Activated T-helper 17 cell treated with anti-CD3 and anti-CD28 coated beads, Interleukin-2, amount 50 U/mL, for 72 hours (primary cell): ENCODE measurements at places on chromosomes 3 and 15. TPM values are rescaled to one million over a fixed set of nuclear protein-coding genes. Genes with fewer than 3 reads are reported as not detected.

The UTS2B gene
- total RNA-seq: not detected

The C3orf49 gene
- not detected for total RNA-seq

The LSAMP gene
- total RNA-seq: not detected

The TMEM39A gene
- total RNA-seq: 41.8 TPM

The CPNE9 gene
- total RNA-seq: 0.54 TPM

The RAB6B gene
- 0.19 TPM for total RNA-seq

The TM4SF1 gene
- not detected for total RNA-seq

The ALPK3 gene
- 0.29 TPM for total RNA-seq

The CDV3 gene
- total RNA-seq: 245 TPM

DNA sequence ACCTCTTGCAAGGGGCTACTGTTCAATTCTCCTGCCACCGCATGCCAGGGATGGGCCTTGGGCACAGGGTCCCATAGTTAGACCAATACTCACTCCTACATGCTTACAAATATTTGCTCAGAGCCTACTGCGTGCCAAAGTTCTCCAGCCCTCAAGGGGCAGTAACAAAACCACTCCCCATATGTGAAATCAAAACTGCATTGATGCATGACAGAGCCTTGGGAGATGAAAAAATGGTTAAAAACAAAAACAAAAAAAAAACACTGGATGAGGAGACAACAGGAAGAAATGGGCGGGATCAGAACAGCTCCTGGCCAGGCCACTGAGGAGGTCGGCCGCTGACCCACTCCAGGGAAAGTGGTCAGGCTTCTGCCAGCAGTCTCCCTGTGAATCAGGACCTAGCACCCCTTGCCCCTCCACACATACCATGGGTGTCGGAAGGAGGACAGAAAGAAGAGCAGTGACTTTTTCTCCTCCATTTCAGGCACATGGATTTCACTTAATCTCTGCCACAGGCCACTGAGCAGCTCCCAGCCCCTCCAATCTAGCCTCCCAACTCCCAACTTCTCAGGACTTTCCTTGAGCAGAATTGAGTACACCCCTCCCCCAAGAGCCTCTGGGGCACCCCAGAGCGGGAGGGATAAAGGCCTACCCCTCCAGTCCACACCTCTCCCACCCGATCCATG, 2.8 kb downstream of the PLXNB1 start:
- no peak for ATAC-seq

- no peak for ATAC-seq
Measured at GRCh38 chr15:70669006-70669602, 94.3 kb downstream of the UACA start.

GRCh38 chr15:33894193-33894592, 74.1 kb upstream of the CHRM5 start:
- no peak for ATAC-seq

GRCh38 chr3:152583963-152584362, 251.0 kb upstream of the P2RY1 start:
- ATAC-seq: no peak

- no peak for ATAC-seq
Measured at GRCh38 chr3:98500019-98500418, 2.5 kb downstream of the OR5K2 start.

DNA sequence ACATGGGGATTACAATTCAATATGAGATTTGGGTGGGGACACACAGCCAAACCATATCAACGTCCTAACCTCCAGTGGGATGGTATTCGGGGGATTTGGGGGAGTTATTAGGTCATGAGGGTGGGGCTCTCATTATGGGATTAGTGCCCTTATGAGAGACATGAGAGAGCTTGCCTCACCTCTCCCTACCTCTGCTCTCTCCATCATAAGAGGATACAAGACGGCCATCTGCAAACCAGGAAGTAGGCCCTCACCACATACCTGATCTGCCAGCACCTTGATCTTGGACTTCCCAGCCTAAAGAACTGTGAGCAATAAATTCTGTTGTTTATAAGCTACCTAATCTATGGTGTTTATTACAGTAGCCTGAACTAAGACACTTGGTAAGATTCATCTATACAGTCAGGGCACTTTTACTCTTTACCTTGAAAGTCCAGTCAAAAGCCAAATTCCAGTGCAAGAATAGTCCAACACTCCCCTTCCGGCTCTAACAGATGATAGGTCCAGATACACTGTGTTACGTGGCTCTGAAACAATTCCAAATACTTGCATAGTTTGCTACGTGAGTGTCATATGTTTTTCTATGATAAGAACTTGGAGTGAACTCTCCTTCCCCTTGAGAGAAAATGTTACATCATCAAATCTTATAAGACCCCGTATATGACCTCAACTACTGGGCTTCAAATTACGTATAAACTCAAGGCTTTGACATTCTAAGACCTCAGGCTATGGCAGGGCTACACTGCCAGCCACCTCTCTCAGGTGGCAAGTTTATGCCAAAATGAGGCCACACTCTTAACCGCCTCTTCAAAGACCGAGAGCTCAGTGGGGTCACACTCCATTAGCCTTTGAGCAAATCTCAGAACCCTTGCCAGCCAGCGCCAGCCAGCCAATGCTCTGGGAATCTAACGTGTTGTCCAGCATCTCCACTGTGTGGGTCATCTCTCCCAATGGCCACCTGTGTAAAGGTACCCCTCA, 129.9 kb downstream of the XXYLT1 start:
- ATAC-seq: no peak

DNA sequence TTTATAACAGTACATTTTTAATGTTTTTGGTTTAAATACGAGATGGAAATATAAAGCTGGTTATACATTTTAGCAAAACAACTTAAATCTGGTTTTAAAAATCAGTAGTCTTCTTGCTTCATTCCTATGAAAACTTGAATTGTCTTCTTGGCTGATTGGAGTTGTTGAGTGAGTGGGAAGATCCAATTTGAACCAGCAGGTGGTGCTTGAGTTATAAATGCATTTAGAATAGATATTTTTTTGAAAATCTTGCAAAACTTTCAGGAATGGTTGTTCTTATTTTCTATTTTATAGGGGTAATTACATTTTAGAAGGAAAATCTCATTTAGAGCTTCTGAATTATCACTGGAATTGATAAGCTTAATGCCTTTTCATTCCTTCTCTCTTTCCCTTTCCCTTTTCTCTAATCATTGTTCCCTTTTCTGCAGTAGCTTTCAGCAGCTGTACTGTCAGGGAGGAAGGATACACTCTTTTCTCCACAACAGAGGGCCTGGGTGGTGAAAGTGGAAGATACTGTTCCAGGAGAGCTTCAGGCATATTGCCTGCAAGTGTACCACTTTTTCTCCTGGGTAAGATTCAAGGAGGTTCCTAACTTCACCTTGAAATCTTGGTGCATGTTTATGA, 335.6 kb downstream of the NLGN1 start:
- no peak for ATAC-seq

DNA sequence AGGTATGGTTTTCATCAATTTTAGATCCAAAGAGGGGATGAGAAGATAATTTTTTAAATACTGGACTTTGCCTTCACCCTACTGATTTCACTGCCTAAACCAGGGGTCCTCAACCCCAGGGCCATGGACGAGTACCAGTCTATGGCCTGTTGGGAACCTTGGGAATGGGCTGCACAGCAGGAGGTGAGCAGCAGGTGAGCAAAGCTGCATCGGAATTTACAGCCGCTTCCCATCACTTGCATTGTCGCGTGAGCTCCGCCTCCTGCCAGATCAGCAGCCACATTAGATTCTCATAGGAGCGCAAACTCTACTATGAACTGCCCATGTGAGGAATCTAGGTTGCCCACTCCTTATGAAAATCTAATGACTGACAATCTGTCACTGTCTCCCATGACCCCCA, 76.3 kb upstream of the TTBK2 start:
- no peak for ATAC-seq

- ATAC-seq: no peak
Measured at GRCh38 chr15:81025721-81026370, 25.1 kb downstream of the TLNRD1 start.

DNA sequence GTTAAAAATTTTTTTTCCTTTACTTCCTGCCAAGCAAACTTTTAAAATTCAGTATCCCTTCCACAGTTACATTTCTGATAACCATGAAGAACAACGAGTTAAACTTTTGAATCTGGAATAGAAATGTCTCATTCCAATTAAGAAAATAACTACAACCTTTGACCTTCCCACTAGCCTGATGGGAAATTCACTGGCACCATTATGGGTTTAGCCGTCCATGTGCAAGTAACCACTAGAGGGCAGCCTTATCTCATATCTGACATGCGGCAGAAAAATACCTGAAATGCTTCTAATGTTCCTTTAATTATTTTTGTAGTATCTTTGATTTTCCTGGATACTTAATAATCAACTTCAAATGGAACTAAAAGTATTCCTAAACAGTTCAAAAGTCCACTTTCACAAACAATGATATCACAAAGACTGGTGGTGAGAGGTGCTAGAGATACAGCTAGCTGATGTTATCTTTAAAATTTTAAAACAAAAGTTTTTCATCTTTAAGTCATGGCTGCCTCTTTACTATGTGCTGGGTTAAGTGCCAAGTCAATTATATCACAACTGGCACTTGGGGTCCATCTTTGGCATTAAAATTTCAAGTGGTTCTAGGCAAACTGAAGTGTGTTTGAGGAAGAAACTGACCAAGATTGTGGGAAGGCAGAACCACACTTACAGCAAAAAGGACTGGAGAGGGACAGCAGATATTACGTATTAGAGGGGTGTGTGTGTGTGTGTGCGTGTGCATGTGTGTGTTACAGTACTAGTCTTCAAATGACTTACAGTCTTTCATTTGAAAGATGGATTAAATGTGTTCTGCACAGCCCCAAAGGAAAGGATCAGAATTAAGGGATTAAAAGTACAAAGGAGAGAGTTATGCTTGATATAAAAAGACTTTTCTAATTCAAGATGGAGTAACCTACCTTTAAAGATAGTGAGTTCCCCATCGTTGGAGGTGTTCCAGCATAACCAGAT, 107.1 kb upstream of the ICE2 start:
- ATAC-seq: no peak

DNA sequence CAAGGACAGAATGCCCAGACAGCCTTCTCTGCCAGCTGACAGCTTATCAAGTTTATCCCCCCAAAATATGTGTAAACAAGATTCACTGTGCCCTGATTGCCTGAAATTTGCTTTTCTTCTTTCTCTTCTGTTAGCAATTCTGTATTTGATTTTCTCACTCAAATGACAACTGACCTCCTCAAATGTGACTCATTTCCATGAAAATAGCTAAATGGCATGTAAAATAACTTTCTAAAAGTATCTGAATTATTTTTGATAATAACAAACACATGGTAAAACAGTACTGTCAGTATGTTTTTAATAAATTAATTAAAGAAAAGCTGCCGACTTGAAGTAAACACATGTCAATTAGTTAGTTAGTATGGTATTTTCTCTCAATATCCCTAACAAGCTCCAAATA, 202.3 kb upstream of the STAC start:
- no peak for ATAC-seq

- ATAC-seq: no peak
Measured at GRCh38 chr15:80090879-80091503, 31.5 kb downstream of the ZFAND6 start.

DNA sequence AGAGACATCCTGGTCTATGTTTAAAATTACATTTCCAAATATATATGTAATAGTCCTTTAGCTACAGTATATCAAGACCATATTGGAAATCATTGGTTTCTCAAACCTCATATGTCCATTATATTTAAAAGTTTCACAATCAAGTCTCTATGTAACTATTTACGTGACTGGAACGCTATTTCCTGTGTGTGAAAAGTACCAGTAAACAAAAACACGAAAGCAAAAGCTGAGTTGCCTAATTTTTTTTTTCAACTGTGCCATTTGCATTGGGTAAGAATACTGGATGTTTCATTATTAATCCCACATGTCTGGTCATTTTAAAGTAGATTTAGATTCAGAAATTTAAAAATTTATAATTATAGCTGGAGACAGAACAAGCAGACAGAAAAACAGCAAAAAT, 381.4 kb downstream of the TBC1D5 start:
- ATAC-seq: no peak

GRCh38 chr3:149534671-149535332, 60.3 kb downstream of the TM4SF4 start:
- ATAC-seq: no peak

DNA sequence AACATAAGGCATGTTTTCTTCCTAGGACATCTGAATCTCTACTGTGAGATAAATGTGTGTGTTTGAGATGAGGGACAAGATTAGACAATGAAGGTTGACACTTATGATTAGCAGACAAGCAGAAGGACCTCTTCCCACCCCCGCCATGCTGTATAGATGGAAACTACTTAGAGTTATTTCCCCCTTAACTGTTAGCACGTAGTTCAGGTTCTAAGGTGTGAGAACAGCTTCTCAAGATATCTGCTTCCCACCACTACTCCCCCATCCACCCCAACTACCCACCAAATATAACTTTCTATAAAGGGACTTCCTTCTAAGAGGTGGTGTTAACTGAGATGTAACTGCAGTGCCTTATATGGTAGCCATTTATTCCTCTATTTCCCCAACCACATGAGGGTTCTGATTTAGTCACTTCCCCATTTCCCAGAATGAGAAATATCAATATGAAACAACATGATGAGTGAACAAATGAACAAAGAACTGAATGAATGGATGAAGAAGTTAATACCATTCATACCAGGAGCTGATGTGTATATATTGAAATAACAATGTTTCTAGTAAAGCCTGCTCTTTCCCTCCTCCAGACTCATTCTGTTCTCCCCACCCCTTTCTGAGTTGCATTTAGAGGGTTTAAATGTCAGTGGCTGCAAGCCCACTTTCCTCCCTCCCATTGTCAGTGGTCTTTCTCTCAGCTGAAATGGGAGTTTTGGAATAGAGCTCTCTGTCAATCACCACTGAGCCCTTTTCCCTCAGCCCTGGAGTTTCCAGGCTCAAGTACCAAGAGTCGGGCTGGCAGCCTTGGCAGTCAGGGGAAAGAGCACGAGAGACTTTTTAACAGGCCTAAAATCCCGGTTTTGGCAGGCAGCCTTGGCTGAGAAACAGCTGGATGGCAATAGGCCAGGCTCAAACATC, 7.7 kb upstream of the RFTN1 start:
- ATAC-seq: peak; percentile 71

- ATAC-seq: no peak
Measured at GRCh38 chr3:136465296-136465695, 215.2 kb downstream of the PCCB start.

DNA sequence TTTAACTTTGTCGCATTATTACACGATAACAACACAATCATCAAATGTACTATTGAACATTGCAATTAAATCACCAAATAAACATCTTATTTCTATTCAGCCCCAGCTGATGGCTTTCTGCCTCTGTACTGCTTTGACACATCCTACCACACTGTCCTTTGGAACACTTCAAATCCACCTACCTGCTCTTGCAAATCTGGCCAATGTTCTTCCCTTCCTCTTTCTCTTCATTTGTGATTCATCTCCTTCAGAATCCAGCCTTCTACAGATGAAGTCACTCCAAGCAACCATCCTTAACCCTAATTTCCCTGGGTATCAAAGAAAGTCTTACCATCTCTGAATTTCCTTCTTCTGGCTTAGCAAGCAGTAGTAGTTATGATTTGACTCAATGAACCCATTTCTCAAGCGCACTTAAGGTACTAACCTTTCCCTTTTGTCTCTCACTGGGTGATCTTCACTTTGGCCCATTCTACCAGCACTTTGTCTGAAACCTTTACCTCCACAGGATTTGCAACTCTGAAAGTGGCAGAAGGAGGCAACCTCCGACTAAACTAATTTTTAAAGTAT, 502.9 kb downstream of the FOXP1 start:
- peak; percentile 57 for ATAC-seq

- ATAC-seq: no peak
Measured at GRCh38 chr3:197399486-197399885, 101.1 kb upstream of the DLG1 start.
